Iris pigment epithelial cell (primary cell): ENCODE measurements at places on chromosomes 16 and 17.

DNA sequence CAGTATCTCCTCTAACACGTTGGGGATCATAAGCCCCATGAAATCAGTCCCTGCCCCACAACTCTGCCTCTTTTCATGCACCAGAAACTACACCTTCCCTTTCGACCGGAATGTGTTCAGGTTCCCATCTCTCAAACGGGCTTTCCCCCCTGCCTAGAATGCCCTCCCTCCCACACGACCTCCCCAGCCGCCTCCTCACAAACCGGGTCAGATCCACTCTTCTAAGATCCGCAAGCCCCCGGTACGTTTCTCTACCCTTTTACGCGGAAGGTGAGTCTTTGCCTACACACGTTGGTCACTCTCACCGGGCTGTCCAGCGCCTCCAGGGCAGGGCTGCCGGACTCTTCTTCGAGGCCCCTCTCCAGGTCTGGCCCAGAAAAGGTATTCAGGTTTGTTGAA, 708 bp downstream of the DHX33 start:
- DNase-seq: no peak

- DNase-seq: peak; percentile 8
Observed at GRCh38 chr17:72244956-72245355, 124.1 kb downstream of the SOX9 start.

GRCh38 chr16:67857547-67858233, 10.2 kb upstream of the CENPT start:
- peak; percentile 97 for DNase-seq

GRCh38 chr16:12206749-12207142, 230.2 kb downstream of the SNX29 start:
- no peak for DNase-seq

DNA sequence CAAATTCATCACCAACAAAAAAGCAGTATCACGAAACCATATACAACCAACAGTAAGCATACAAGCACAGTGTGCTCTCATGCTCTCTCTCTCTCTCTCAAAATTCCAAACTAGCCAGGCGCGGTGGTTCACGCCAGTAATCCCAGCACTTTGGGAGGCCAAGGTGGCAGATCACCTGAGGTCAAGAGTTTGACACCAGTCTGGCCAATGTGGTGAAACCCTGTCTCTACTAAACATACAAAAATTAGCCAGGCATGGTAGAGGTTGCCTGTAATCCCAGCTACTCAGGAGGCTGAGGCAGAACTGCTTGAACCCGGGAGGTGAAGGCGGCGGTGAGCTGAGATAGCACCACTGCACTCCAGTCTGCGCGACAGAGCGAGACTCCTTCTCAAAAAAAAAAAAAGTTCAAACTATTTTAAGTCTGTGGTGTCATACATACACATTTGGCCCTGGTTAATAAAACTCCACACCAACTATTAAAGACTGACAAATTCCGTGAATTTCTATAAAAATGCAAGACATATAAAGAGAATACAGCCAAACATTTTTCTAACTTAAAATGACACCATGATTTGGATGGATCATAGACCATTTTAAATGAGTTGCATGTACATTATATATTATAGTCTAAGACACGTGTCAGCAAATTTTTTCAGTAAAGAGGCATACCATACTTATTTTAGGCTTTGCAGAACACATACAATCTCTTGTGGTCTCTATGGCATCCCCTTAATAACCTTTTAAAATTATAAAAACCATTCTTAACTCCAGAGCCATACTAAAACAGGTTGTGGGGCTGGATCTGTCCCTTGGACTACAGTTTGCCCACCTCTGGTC, 30.9 kb downstream of the GLG1 start:
- DNase-seq: no peak

DNA sequence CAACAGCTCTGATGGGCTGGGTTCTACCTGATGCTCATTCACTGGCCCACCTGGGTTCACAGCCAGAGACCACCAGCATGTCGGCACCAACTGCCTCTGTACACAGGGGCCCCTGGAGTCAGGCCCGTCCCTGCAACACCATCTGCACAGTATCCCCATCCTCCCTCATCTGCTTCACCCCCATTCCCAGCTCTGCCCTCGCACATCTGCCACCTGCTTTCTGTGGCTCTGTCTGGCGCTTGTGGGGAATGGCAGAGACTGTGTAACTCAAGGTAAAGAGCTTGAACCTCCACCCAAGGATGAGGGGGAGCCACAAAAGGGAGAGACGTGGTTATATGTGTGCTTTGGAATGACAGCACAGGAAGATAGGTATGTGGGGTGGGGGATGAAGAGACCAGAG, 27.2 kb downstream of the SMPD3 start:
- DNase-seq: no peak

GRCh38 chr17:74981318-74981978, 6.0 kb upstream of the CDR2L start:
- no peak for DNase-seq

DNA sequence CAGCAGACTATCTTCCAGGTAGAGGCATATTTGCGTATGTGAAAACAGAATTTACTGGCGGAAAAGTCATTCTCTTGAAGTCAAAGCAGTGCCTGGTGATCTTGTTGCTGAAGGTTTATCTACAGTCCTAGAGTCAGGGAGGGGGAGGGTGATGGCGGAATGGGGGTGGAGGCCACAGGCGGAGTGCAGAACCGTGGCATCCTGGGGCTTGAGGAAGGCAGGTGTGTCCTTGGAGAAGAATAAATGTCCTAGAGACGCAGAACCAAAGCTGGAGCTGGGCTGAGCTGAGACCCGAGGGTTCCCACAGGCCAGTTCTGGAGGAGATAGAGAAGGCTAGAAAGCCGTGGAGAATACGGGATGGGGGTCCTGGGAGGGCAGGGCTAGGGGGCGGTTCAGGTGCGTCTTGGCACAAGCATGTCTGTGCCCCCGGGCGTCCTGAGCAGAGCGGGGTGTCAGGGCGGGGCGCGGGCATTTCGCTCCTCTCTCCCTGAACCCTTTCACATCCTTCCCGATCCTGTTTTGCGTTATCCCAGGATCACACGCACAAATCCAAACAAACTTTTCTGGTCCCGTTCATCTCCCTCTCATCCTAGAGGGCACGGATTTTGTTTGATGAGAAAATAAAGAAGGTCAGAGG, 76.9 kb upstream of the CREBBP start:
- DNase-seq: no peak

GRCh38 chr17:59754552-59754951, 47.1 kb downstream of the VMP1 start:
- peak; percentile 97 for DNase-seq

- DNase-seq: peak; percentile 23
Observed at GRCh38 chr17:15498107-15498506, 30.7 kb upstream of the CDRT4 start.

GRCh38 chr17:40173778-40174135, 3.5 kb upstream of the RAPGEFL1 start:
- DNase-seq: no peak

DNA sequence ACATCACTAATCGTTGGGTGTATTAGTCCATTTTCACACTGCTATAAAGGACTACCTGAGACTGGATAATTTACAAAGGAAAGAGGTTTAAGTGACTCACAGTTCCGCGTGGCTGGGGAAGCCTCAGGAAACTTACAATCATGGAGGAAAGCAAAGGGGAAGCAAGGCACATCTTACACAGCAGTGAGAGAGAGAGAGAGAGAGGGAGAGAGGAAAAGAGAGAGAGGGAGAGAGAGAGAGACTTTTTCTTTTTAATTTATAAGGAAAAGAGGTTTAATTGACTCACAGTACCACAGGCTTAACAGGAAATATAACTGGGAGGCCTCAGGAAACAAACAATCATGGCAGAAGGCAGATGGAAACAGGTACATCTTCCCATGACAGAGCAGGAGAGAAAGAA, 41.7 kb downstream of the CNGB1 start:
- DNase-seq: no peak

GRCh38 chr17:18258356-18259038, at the start of gene FLII:
Gene FLII, minus strand, starts transcription at chr17:18258738. Its CDS starts 48 bp downstream, at chr17:18258690.
- peak; percentile 34 for DNase-seq

DNA sequence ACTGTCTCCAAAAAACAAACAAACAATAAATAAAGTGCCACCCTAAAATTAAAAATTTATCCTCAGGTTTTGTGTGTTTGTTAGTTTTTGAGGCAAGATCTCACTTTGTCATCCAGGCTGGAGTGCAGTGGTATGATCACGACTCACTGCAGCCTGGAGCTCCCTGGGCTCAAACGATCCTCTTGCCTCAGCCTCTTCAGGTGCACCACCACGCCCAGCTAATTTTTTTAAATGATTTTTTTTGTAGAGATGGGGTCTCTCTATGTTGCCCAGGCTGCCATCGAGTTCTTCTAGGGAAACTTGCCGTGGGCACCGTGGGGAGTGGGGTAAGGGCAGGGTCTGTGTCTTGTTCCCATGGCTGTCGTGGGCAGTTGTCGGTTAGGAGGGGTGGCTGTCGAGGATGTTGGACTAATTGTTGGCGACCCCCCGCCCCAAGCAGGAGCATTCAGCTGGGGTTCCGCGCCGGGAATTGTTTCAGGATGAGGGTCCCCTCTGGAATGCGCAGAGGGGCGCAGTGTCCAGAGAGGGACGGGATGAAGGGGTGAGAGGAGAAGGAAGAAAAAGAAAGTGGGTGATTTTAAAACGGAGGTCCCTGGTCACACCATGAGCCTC, 1.1 kb upstream of the RNF213 start:
- no peak for DNase-seq

- peak; percentile 74 for DNase-seq
Observed at GRCh38 chr17:688100-688989, 26.3 kb downstream of the VPS53 start.

GRCh38 chr17:47200325-47200664, 8.9 kb upstream of the MYL4 start:
- no peak for DNase-seq

DNA sequence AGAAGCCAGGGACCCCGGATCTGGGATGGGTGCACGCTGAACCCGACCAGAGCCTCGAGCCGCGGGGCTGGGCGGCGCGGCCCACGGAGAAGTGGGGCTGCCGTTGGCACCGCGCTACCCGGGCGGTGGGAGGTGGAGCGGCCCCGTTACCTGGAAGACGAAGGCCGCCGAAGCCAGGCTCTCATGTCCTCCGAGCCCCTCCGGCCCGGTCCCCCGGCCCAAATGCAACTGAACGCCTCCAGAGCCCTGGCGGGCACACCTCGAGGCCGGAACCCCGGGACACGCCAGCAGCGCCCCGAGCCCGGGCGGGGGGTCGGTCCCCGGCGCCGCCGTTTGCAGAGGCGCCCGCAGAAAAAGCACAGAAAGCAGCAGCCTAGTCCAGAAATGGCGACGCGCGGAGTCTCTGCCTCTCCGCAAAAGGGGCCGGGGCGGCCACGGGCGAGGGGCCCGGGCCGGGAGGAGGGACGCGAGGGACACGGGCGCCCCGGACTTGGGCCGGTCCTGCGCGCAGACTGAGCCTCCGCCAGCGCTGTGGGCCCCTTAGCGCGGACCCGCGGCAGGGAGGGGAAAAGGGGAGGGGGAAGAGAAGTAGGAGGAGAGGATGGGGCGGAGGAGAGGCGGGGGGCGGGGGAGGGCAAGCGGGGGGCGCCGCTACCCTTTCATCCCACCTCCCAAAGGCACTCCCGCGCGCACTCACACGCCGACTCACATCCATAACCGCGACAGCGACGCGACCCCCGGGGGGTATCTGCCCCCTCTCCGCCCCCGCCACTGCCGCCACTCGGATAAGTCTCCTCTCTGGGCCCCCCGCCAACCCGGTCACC, 1.4 kb downstream of the AXIN2 start:
- DNase-seq: no peak

DNA sequence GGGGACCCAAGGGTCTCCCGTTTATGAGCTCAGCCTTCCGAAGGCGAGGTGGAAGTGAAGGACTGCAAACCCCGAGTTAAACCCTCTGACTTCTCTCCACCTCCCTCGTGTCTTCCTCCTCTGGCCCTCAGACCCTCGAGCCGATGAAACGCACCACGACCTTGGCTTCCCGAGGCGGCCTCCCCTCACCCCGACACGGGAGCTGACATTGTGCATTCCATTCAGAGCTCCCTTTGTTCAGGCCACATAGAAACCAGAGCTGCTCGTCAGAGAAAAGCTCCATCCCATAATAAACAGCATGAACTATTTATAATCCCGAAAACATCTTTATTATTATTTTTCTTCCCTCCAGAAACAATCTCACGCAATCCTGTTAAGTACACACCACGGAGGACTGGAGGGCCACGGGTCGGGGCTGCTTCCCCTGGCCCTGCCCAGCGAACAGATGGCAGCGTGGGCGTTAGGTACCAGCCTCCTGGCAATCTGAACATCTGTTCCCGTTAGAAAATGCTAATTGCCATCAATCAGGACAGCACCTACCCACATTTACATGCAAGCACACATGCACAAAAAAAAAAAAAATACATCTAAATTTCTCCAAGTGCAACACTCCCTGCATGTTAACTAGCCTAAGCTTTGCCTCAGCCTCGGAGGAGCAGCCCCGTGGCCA, 145.7 kb downstream of the RBFOX3 start:
- no peak for DNase-seq

DNA sequence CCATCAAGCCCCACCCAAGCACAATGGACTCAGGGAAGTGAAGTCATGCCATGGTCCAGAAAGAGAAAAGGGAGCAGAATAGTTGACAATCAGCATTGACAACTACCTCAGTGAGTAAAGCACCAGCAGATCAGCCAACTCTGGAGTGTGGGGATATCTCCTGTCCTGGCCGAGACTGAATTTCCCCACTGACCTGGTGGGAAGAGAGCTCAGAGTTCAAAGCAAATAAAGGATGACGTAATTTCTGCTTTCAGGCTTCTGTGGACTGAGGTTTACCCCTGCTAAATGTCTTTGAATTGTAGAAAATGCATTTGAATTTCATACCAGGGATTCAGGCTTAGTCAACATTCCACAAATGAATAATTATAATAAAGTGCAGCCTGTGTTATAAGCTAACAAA, 152.9 kb downstream of the CBLN1 start:
- DNase-seq: no peak

DNA sequence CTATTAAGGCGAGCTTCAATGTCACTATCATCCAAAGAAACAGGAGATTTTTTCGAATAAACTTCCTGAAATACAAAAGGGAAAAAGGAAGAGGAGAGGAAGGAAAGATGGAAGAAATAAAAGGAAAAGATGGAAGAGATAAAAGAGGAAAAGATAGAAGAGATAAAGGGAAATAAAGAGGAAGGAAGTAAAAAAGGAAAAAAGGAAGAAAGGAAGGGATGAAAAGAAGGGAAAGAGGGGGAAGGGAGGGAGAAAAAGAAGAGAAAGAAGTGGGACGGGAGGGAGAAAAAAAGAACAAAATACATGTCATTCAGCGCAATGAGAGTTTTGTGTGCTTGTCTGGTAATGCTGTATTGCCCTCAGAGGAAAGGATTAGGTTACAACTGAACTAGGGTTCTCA, 62.2 kb downstream of the CEP112 start:
- no peak for DNase-seq

DNA sequence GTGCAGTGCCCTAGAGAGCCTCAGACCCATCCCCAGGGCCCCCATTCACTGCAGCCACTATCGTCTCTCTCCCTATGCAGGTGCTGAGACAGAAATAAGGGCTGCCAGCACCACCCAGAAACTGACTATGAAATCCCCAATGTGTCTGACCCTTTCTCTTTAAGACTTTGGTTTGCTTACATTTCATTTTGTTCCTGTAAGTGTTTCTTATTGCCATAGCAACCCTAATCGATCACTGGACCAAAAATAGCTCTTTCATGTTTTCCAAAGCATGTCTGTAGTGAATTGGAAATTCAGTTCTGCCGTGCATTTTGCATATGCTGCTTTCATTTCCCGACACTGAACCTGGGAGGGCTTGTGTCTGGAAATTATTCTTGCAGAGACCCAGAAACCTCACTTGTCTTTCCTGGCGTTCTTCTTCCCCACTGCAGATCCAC, 148.7 kb upstream of the NOL11 start:
- no peak for DNase-seq

GRCh38 chr17:30210366-30210765, 25.1 kb downstream of the SLC6A4 start:
- no peak for DNase-seq

- no peak for DNase-seq
Observed at GRCh38 chr17:15659663-15660062, 24.4 kb downstream of the TRIM16 start.
